Progenitor cell of endocrine pancreas (in vitro differentiated cells): ENCODE measurements at places on chromosomes 2 and 18. TPM values are rescaled to one million over a fixed set of nuclear protein-coding genes. Genes with fewer than 3 reads are reported as not detected.

DNA sequence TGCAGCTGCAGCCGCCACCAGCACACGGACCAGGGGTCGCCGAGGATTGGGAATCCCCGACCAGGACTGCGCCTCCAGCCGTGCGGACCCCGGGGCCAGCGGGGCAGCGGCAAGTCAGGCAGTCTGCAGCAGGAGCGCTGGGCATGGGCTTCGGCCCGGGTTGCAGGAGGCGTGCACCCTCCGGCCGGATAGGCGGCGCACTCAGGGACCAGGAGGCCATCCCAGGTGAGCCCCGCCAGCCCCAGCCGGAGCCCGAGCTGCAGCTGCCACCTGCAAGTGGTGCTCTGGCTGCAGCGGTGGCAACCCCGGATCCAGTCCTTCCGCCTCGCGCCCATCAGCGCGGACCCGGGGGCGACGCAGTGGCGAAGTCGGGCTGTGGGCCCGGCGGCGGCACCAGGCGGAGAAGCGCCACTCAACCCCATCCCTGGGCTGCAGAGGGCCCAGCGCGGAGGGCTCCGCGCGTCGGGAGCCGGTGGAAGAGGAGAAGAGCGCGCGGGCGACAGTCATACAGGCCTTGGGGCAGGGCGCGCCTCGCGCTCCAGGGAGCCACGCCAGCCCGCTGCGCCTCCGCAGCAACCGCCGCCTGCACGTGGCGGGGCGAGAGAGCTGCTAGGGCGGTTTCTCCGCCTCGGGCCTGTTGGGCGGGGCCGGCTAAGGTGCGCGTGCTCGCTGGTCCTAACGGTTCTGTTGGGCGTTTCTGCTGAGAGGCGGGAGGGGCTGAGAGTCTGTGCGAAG, 73.8 kb downstream of the RPIA start:
- peak; percentile 17 for DNase-seq

UGT1A5 gene
- not detected in 2 replicates for total RNA-seq

GRCh38 chr2:239149501-239149900, 251.3 kb downstream of the HDAC4 start:
- DNase-seq: no peak

GRCh38 chr18:50151926-50152325, 43.0 kb downstream of the MYO5B start:
- no peak for DNase-seq

DNA sequence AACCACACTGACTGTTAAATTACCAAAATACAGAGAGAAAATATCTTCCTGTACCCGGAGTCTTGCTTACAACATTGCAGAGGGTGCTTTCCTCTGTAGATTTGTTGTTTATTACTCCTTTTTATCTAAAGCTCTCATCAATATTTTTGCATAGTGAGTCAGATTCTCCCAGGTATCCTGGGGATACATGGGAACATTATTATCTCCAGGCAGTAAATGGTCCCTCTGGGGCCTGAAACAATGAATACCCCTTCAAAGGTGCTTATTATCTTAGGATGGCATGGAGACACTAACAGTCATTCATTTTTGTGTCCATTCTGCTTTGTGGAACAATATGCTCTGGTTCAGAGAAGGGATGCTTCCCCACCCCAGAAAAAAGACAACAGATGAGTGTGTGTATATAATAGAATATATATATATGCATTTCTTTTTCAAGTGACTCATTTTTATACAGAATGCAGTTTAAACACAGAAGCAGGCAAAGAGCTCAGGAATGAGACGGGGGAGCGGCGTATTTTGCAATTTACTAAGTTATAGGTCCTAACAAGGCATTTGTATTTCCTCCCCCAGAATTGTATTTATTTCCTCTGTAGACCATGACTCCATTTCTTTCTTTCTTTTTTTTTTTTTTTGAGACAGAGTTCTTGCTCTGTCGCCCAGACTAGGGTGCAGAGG, 424.8 kb upstream of the ZEB2 start:
- DNase-seq: no peak

- DNase-seq: no peak
Observed at GRCh38 chr2:75466708-75467311, 93.9 kb downstream of the EVA1A start.

MORN2 gene
- total RNA-seq: 18.2 and 23.9 TPM in 2 replicates
